ENCODE measurements at places on chromosomes 12 and 14.

- peak; percentile 56 for DNase-seq
Observed at GRCh38 chr12:42372154-42372791, 46.3 kb downstream of the PPHLN1 start.

DNA sequence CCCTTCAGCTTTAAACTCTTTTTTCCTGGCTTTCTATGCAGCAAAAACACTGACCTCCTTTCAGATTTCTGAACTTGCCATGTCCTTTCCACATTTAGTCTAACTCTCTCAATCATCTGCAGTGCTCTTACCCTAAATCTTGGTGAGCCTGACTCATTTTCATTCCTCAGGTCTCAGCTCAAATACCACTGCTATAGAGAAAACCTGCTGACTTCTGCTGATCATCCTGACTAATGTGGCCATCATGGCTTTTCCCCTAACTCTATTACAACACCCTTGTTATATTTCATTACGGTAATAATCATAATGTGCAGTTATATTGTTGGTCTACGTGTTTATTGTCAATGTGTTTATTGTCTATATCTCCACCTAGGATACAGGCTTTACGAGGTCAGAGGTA is 207.3 kb upstream of the OR4E1 start:
- no peak for DNase-seq

DNA sequence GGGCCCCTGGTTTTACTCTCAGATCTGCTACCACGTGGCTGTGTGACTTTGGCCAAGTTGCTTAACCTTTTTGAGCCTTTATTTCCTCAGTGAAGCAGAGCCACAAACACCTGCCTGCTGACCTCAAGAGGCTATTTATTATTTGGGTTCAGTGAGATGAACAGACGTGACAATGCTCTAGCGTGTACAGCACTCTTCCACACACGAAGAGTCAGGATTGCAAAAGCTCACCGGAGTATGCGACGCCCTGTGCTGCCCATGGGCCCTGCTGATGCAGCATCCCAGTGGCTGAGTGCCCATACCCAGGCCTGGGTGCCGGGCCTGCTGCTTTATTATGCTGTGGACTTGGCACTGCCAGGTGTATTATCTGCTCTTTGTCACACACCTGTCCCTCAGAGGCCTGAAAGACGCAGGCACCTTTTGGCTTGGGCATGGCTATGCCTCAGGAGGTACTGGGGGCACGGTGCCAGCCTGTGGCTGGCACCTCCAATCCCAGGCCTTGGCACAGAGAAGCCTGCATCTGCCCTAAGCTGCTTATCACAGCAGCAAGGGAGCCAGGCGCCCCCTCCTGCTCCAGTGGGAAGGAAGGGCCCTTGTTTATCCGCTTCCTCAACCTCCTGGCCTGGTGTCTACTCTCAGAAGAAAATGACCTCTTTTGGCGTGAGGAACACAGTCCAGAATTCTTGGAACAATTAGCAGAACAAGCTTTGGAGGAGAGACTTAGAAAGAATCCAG is 22.3 kb upstream of the TC2N start:
- DNase-seq, result no peak

DNA sequence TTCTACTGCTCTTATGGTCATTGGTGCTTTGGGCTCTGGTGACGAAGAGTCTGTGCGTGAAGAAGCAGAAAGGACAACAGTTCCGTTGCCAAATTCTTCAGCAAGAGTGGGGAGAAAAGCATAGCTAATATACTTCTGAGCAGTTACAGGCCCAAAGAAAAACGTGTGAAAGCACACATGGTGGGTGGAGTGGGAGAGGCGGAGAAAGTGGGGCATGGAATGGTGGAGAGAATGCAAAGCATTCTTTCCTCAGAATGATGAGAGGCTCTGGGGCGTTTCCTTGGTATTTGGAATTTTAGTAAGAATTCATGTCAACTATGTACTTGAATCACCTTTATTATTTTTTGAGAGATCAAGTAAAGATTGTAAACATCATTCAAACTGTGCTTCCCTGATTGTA is 396.1 kb downstream of the NAV3 start:
- no peak for DNase-seq

DNA sequence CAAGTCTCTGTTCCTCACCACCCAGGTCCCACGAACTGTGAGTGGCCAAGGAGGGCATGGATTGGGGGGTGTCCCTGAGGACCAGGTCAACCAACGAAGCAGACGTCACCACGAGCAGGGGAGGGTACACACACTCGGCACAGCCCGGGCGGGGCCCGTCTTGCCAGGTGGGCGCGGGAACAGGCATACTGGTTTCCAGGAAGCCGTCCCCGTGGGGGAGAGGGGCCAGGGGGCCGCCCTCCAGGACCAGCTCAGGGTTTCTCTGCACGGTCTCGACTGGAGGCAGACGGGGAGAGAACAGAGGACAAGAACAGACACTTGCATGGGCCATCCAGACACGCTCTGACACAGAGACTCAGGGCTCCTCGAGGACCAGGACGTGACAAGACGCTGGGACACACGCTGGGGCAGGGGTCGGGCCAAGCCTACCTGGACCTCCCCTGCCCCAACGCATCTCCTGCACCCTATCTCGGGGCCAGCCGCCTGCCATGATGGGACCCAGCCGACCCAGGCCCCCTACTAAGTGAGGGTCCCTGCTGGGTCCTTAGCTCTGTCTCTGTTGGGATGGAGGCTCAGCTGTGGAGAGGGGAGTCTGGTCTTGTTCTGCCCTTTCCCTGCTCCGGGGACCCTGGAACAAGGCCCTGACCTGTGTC is 11.3 kb downstream of the ARL6IP4 start:
- no peak for DNase-seq

GRCh38 chr12:90909069-90909770 is 45.8 kb downstream of the CCER1 start:
- DNase-seq, result peak; percentile 82

DNA sequence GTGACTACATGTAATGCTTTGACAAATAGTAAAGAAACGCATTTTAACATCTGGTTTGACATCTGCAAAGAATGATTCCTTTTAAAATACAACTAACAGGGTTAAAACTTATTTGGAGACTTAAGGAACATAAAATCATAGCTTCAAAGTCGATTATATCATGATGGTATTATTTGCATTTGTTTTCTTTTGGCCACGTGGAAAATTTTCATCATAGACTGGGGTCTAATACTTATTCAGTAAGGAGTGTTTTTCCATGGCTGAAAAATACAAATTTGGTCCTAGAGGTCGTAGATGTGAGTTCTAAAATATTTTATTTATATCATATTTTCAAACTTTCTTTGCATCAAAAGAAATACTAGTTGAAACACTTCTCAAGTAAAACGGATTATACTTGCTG is 31.5 kb upstream of the LMNTD1 start:
- DNase-seq, result no peak

GRCh38 chr12:128180166-128180565 is 86.8 kb upstream of the TMEM132C start:
- no peak for DNase-seq

DNA sequence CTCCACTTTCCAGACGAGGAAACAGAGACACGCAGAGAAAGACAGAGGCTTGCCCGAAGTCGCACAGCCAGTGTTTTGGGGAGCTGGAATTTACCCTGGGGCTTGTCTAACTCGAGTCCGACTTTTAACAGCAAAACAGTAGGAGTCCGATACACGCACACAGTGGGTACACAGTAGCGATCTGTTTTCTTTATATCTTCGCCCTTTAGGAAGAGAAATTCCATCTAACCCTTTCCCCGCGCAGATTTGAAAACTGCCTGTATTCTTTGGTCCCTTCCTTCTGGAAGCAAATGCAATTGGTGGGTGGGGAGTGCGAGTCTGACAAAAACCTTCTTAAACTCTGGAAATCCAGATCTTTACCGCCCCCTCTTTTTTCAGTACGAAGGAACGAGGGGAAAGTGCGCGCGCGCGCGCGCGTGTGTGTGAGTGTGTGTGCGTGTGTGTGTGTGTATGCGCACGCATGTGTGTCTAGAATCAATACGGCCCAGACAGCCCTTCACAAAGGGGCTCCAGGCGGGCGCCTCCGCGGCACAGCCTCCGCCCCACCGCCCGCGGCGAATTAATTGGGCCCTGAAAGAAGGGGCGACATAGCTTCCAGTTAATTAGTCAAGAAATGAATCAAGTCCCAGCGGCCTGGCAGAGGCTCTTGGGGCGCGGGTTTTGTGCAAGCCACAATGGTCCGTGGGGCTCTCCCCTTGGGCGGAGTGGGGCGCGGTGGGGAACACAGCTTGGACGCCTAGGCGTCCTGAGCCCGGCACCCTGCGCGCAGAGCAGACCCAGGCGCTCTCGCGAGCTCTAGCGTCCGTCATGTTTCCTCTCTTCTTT is 14.0 kb upstream of the TBX3 start:
- DNase-seq, result peak; percentile 23

GRCh38 chr14:64918216-64918615 is 4.0 kb downstream of the CHURC1 start:
- peak; percentile 30 for DNase-seq

DNA sequence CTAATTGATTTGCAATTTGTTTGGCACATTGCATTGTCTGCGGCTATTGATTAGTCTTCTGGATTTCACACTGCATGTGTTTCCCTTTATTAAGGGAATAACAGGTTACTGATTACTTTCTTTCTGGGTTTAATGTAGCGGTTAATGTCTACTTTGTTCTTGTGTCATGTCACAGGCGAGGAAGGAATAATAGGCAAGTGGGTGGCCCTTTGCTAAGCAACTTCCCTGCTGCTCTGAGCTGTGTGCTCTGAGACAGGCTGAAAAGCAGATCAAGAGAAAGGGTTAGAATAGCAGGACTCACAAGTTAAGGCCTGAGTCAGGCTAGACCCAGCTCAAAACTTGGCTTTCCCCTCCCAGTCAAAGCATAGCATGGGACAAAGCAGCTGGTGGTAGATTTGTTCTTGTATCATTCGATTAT is 77.2 kb downstream of the NKX2-1 start:
- no peak for DNase-seq

DNA sequence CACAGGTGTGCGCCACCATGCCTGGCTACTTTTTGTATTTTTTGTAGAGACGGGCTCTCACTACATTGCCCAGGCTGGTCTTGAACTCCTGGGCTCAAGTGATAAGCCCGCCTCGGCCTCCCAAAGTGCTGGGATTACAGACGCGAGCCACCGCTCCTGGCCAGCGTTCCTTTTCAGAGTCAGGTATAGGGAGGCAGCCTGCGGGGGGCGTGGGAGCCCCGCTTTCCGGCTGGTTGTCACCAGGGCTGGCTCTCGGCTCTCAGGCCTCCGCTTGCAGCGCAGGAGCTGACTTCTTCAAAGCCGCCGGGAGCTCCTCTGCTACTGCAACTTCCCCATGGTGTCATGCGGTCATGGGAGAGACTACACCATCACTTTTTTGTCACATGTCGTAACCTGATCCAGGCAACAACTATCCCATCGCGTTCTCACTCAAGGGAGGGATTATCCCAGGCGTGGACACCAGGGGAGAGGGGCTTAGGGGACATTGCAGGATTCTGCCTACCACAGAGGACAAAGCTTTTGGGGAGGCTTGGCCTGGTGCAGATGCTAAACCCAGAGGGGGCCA is 129.4 kb downstream of the SCARB1 start:
- no peak for DNase-seq
